ENCODE measurements at places on chromosomes 1 and 21.
A peak's percentile ranks its signal among the peaks of the same experiment; 100 is the strongest.

DNA sequence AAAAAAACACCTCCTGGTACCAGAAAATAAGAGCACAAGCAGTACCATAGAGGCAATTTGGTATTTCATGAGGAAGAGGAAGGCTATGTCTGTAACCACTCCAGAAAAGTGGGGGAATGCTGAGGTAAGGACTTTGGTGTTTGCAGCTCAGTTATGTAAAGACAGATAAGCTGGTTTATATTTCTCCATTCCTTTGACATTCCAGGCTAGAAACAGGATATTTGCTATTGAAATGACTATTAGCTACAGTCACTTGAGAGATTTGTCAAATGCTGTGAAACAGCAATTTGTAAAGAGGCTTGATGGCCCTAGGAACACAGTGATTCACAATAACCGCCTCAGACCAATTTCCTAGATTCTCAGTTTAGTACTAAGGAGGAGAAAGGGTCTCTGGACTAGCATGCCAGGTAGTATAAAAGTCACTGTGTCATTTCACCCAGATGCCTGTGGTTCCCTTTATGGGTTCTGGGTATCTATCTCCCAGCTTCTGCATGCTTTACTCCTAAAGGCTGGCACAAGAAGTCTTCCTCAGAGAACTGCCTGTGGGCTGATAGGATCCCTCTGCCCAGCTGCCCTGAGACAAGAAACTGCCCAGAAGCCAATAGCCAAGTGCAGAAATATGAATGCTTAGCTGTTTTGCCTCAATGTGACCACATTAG lies 80.5 kb downstream of the VCAM1 start:
- DNase-seq: no peak

DNA sequence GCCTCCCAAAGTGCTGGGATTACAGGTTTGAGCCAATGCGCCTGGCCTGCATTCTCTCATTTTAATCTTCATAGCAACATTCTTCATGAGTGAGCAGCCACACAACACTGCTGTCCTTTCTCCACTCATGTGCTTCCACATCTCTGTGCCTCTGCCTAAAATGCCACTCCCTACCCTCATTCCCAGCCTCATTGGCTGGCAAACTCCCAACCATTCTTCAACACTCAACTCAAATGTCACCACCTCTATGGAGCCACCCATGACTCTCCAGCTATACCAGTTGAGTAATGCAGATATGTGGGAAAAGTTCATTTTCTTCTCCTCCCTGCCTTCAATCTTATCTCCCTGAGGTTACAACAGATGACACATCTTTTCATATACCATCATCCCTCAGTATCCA lies 53.9 kb upstream of the ZC3H12A start:
- no peak for DNase-seq

- DNase-seq: no peak
Observed at GRCh38 chr21:24423546-24423945, 1183.7 kb downstream of the MRPL39 start.

DNA sequence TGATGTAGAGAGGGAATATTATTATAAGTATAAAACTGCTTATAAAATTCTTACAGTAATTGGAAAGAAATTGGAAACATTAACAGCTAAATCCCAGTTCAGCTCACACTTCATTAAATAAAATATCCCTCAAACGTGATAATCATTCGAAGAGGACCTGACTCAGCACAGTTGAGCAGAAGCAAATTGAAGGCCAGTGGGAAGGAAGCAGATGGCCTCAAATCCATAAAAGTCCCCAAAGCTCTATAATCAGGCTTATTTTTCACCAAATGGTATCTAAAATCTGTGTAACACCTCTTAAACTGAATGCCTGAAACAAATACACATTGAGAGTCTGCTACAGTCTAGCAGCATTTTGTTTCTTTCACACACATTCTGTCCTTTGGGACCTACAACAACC lies 106.8 kb downstream of the TENT5C start:
- DNase-seq: no peak

GRCh38 chr1:156925154-156926010 lies 5.0 kb downstream of the LRRC71 start:
- no peak for DNase-seq

DNA sequence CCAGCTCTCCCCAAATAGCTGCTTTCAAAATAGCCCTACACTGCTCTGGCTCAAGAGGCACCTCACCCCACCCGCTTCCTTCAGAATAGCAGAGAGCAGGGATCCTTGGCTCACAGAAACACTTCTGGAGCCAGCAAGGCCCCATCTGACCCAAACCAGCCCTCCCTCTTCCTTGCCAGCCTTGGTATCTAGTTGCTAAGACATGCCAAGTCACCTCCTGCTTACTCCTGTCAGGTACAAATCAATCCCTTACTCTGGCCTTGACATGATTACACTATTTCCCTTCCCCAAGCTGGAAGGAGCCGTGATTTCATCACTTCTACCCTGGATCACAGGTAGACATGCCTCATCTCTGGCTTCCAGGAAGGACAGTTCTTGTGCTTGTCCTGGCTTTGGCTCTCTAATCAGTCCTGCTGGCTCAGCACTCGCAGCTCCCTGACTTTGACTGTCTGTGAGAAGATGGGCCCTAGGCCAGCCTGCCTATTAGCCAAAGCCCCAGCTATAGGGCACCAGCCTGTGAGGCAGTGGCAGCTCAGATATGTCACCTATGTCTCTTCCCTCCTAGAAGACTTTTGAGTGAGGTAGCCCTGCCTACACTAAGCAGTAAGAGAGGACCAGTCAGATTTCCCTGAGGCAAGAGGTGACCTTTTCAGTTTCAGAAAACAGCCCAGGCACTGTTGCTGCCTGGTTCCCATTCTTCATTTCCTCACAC lies 8.9 kb upstream of the MUTYH start:
- no peak for DNase-seq

DNA sequence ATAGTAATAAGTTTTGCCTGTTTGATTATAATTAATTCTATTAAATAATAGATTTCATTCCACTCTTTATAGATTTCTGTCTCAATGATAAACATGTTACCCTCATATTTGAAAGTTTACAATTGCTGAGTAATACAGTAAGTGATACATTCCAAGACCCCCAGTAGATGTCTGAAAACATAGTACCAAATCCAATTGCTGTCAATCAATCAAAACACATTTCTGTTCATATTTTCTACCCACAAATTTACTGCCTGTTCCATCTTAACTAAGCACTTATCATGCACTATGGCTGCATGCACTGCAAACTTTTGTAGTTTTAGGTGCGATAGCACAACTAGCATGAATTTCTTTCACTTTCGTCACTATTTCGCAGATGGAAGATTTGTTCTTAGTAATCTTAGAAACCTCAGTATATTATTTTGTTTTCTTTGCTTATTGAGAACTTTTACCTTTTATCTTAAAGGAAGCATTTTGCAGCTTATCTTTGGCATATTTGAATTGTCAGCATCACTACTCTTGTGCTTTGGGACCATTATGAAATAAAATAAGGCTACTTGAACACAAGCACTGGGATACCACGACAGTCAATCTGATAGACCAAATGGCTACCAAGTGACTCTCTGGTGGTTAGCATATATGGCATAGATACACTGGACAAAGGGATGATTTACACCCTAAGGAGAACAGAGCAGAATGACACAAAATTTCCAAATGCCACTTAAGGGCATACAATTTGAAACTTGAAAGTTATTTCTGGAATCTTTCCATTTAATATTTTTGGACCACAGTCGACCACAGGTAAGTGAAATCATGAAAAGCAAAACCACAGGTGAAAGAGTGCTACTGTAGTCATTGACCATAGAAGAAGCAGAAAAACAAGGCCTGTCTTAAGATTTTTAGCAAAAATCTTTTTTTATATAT lies 67.6 kb downstream of the RGS13 start:
- DNase-seq: no peak

DNA sequence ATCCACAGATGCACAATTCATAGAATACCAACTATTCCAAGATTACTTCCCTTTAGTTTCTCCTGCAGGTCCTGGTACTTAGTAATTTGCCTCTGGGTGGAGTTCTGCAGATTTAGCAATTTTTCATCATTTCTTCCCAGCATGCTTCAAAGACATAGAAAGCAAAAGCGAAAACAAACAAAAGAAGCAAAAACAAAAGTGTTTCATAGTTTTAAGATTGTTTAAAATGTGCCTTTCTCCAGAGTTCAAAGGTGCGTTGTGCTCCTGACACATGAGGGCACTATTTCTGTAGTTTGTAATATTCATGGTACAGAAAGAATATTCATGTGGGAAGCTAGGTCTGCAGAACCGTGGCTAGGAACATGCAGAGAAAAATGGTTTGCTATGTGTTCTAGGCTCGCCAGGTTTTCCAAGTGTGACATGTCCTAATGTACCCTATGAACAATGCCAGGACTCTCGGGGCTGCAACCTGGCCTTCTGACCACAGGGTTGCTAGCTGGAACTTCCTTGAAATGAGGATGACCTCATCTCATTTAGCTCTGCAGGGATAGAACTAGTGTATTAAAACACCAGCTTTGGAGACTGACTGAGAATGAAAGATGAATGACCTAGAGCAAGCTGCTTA lies 30.0 kb upstream of the RCSD1 start:
- peak; percentile 27 for DNase-seq

GRCh38 chr1:178497903-178498478 lies 1.2 kb upstream of the CLEC20A start:
- DNase-seq: no peak

DNA sequence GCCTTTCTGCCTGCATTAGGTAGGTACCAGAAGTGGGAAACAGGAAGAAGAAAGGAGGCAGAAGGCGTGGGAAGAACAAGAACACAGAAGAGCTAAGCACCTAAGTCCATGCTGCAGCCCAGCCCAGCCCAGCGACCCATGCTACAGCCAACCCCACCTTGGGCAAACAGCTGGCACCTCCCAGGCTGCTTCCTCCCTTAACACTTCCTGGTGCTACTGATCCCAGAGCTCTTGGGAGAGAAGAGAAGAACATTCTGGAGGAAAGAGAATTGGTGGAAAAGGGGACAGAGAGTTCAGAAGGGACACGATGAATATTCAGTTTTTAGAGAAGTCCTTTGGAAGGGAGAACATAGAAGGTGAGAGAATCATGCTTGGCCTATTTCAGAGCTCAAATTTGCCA lies 28.5 kb downstream of the PLEKHA6 start:
- no peak for DNase-seq

DNA sequence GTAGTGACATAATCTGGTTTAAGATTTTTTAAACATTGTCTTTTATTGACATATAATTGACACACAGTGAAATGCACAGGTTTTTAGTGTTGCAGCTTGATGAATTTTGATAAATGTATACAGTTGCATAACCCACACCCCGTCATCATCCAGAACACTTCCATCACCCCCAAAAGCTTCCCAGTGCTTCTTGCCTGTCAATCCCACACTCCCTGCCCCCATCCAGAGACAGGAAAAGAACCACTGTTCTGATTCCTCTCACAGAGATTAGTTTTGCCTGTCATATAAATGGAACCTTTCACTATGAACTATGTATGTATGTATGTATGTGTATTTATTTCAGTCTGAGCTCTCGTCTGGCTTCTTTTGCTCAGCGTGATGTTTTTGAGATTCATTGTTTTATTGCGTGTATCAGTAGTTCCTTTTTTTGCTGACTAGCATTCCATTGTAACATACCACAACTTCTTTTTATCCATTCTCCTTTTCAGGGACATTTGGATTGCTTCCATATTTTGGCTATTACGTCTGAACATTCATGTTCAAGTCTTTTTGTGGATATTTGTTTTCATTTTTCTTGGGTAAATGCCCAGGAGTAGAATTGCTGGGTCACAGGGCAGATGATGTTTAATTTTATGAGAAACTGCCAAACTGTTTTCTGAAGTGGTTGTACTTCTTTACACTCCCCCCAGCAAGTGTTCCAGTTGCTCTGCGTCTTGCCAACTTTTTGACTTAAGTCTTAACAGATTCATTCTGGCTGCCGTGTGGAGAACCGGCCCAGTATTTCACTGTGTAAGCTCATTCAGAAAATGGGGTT lies 8.7 kb downstream of the UBIAD1 start:
- DNase-seq: no peak

DNA sequence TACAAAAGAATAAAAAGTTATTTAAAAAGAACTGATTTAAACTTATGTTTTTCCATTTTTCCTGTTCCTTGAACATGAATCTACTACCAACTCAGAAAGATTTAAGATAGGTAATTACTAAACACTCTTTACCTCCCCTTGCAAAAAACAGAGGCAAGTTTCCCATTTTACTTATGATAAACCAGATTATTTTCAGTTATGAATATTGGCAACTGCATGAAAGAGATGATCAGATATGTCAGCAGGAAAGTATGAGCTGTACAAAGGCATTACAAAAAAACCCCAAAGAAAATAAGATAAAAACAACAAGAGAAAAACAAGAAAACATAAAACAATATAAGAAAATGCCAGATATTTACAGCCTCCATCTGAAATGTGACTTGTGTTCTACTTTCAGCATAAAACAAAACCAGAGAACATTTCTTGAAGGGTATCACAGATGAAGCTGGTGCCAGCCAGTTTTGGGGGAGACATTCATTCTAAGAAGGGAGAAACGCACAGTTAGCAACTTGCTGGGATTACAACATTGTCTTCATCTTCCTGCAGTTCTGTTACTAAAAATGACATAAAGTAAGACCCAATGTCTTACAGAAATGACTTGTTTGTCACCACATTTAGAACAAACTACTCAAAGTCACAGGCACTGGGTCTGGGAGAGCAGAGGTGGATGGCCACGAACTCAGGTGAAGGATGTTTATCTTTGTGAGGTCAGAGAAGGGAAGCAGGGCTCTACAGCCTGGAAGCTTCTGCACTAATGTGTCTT lies 19.1 kb downstream of the ZC3H12A start:
- no peak for DNase-seq

DNA sequence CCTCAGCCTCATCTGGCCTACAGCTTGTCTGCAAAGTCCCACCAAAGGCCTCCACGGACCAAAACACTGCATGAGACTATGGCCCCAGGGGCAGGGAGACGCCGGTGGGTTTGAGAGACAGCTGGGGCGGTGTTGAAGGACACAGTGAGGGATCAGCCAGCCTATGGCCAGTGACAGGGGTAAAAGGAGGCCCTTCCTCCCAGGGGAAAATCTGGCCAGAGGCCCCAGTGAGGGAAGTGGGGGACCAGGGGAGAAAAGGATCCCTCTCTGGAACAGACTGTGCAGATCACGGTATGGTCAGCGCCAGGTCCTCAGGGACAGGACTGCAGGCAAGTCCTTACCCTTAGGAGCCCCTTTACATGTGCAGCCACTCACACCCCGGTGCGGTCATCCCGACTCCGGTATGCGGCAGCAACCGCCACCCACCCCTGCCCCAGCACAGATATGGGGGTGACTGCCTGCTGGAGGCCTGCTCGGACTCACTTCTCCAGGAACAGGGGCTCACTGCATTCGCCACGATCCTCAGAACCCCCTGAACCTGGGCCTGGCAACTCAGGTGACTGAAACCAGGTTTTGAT lies 1.3 kb downstream of the CERS2 start:
- no peak for DNase-seq

DNA sequence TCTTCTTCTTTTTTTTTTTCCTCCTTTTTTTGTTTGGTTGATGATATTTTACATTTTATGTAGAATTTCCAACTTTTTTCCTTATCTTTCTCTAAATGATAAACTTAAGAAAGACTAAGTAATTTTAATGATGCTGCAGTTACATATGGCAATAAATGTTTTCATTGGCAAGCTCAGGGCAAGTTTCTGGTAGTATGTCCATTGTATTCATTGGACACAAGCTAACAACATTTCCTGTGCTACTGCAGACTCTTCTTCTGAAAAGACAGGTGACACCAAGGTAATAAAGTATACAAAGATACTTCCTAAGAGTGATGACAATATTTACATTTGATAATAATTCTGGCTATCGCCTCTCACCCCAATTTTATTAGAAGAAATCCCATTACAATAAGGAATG lies 219.2 kb upstream of the NFIA start:
- no peak for DNase-seq

- no peak for DNase-seq
Observed at GRCh38 chr1:218254296-218254946, 30.7 kb upstream of the RRP15 start.

GRCh38 chr1:153432874-153433681 lies 16.8 kb downstream of the S100A7A start:
- DNase-seq: no peak
